ENCODE measurements at places on chromosomes 13 and 19.

DNA sequence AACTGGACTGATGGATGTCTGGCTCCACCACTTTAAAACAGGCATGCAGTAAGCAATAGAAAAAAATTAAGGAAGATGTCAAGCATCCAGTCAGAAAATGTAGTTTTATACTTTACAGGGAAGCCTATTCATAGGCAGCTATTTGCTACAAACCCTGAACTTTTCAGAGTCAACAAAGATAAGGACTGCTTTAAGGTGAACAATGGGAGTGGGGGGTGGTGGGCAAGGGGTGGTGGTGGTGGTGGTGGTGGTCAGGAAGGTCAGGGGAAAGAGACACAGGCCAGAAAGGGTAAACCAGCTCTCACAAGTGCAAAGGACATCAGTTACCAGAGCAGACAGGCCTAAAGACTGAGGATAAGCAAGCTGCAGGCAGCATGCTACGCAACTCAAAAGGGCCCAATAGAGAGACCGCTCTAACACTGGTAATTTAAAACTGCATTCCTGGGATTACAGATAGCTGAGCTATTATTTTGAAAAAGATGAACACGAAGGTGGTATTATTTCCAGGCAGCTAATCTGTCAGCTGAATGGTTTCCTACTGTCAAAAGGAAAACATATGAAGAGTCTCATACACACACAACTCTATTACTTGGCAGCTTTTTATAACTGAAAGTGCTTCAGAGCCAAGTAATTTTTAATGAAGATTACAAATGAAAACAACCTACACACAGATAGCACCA, 14.8 kb downstream of the BRD4 start:
- no peak for DNase-seq

- DNase-seq: no peak
Observed at GRCh38 chr13:58933475-58933874, 1230.3 kb downstream of the DIAPH3 start.

DNA sequence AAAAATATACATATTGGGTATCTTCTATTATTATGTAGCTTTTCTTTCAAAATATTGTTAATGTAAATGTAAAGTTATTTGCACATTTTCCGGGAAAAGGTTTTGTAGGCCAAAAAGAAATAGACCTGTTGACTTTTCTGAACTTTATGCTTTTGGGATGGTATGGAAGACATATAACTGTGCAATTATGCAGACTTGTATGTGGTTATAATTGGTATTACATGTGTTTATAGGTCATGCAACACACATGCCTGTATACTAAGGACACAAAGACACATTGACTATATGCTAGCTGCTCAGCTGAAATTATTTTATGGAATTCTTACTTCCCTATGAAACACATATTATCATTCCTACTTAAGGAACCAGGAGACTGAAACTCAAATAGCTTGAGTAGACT, 2.3 kb upstream of the NBEA start:
- no peak for DNase-seq

DNA sequence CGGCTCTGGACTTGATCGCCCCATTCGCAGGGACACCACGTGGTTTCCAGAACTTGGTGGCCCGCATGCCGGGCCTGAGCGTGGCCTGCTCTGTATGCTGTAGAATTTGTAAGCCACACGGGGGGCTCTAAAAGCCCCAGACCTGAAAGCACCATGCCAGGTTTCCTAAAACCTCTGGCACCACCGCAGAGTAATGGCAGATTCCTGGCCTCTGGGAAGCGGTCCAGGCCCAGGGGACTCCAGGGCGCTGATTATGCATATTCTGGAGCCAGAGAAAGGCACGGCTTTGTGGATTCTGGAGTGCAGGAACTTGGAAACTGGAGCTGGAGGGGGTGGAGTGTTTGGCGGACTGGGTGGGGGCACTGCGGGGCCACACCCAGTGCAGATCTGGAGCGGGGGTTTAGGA, 3.7 kb downstream of the FTL start:
- DNase-seq: no peak

GRCh38 chr19:45119582-45119981, 26.6 kb downstream of the PPP1R37 start:
- no peak for DNase-seq

DNA sequence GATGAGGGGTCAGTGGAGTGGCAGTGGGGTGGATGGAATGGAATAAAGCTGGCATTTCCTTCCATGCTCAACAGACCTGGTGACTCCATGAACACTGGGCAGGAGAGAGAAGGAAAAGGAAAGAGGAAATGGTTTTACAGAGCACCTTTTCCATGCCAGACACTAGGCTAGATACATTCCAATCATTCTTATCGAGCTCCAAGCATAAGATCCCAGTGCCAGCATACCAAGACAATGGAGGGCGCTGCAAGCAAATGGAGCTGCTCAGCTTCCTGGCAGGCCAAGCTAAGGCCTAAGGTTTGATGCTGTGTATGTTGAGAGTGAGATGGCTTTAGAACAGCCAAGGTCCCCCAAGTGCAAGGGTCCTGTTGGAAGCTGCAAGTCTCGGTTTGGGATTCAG, 113.2 kb downstream of the HSPH1 start:
- DNase-seq: no peak

- DNase-seq: no peak
Observed at GRCh38 chr13:110206996-110207395, 100.0 kb downstream of the COL4A1 start.

DNA sequence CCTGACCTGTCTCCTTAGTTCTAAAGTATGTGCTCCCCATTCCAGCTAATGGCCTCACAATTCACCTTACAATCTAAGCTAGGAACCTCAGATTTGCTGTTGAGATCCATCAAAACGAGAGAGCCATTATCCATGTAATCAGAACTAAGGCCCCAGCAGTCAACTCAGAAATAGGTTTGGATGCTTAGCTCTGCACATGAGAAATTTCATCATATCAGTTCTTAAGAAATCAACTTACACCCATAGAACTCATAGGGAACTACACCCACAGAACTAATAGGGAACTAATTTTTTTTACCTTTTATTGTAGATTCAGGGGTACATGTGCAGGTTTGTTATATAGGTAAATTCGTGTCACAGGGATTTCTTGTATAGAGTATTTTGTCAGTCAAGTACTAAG, 28.7 kb downstream of the CYSLTR2 start:
- no peak for DNase-seq

GRCh38 chr13:21361706-21362105, 97.4 kb downstream of the ZDHHC20 start:
- no peak for DNase-seq

GRCh38 chr19:50745221-50745620, 22.1 kb downstream of the CLEC11A start:
- DNase-seq: no peak

DNA sequence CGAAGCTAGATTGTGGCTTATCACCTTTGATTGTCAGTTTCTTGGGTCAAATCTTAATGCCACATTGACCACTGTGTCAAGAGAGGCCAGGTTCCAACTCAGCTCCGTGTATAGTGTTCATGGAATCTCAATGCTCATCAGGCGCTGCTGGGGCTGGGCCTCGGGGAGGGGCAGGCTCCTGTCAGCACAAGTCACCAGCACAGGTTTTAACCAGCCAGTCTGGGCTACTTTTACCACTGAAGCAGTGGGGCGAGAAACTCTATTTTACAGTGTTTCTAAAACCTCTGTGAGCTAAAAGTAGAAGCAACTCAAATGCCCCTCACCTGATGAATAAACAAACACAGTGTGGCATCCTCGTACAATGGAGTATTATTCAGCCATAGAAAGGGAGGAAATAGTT, 118.7 kb upstream of the GJB6 start:
- no peak for DNase-seq

- DNase-seq: no peak
Observed at GRCh38 chr19:41901707-41902360, 18.9 kb downstream of the ARHGEF1 start.

- no peak for DNase-seq
Observed at GRCh38 chr19:50537769-50538230, 24.1 kb upstream of the ASPDH start.

GRCh38 chr13:101080616-101081015, 335.7 kb downstream of the NALCN start:
- DNase-seq: no peak

GRCh38 chr19:5041168-5041912, 72.4 kb downstream of the KDM4B start:
- DNase-seq: no peak

DNA sequence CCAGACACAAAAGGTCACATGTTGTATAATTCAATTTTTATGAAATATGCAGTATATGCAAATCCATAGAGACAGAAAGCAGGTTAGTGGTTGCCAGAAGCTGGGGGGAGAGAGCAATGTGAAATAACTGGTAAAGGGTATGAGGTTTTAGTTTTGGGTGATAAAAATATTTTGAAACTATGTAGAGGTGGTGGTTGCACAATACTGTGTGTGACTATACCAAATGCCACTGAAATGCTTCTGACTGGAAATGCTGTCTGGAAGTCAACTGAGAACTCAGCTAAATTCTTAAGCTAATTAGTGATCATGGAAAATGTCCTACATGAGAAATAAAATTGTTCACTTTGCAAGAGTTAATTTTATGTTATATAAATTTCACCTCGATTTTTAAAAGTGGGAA, 65.3 kb upstream of the RXFP2 start:
- no peak for DNase-seq

- DNase-seq: no peak
Observed at GRCh38 chr19:9793071-9793591, 24.6 kb upstream of the ZNF846 start.

DNA sequence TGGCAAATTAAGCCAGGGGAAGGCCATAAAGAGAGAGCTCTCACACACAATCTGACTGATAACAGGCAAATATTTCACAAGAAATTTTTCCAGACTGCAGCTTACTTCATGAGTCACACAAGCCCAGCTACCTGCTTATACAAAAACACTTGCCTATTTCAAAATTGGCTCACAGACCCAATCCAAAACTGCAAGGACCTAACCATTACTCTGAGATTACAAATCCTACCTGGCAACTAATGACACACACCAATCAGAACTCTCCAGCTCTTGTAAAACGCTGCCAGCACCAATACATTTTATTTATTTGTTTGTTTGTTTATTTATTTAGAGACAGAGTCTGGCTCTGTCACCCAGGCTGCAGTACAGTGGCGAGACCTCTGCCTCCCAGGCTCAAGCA, 18.1 kb upstream of the ZFP82 start:
- DNase-seq: no peak

DNA sequence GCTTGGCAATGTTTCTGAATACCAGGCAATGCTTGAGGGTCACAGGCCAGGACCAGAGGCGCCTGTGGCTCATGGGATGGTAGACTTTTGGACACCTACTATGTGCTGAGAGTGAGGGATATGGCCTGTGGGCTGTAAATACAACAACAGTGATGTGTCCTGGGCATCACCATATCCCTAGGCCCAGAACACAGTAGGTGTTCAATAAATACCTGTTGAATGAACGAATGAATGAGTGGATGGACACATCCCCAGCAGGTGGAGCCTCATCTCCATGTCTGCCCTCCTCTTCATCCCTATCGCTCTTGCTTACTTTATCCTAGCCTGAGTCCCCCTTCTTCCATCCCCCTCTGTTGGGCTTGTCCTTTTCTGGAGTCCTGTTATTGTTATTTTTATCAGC, 16.5 kb upstream of the NANOS2 start:
- no peak for DNase-seq

GRCh38 chr13:98252931-98253470, 75.9 kb upstream of the RNF113B start:
- no peak for DNase-seq

- DNase-seq: no peak
Observed at GRCh38 chr13:59879281-59879680, 284.4 kb downstream of the DIAPH3 start.

DNA sequence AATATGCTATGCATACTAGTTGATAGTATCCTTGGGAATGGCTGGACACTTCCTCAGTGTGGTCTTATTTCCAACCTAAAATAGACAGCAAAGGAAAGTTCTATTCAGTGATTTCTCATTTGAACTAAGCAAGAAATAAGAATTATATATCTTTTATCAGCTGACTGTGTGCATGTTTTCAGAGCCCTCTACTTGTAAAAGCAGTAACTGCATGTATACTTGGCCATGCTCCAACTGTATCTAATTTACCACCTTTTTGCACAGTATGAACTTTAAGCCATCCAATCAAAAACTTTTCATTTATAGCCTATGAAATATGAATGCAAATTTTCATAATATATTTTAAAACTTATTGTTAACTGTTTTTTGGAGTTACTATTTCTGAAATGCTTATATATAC, 136.4 kb upstream of the PCDH9 start:
- no peak for DNase-seq

DNA sequence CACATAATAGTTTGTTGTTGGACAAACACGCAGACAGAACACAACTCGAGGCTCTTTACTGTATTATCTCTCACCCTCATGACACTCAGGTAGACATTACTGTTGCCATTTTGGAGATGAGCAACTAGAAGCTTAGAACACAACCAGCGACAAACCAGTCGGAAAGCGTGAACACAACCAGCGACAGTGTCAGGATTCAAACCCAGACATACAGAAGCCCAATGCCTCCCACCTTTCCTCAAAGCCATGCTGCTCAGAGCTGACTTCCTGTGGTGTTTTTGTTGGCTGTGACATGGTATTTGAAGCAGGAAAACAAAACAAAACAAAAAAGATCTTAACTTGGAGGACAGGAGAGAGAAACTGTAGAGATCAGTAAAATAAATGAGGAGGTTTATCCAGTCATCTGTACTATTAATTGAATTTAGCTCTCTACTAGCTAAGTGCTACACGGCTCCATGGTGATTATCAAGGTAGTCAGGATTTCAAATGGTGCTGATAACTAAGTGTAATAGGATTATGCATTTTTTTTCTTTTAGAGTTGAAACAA, 92.1 kb downstream of the STARD13 start:
- DNase-seq: no peak

DNA sequence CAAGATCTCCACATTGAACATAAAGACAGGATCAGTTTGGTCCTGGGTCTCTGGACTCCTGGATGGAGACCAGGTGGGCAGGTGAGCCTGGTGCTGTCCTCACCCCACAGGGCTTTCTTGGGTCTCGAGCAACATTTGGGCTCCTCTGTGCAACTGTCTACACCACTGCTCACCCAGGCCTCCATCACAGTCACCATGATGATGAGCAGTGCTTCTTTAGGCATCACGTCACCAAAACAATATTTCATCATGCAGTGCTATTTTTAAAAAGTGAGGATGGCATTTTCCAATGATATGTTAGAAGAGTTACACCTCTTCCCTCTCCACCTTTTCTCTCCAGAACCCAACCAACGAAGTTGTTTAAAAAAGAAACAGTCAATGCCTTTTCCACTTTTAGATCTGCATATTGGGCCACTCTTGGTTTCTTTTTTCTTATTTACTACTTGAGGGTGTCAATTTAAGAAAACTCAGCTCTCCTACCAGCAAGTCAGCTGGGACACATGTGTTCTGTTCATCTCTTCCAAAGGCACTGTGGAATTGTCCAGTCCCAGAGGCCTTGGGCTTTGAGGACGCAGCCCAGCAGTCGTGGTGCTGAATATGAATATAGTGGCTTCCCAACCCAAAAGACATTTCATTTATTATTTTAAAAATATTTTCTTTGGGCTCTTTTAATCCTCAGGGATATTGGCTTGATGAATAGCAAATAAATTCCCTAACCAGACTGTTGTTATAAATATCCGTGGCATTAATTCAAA, 405.7 kb downstream of the KCNRG start:
- no peak for DNase-seq

DNA sequence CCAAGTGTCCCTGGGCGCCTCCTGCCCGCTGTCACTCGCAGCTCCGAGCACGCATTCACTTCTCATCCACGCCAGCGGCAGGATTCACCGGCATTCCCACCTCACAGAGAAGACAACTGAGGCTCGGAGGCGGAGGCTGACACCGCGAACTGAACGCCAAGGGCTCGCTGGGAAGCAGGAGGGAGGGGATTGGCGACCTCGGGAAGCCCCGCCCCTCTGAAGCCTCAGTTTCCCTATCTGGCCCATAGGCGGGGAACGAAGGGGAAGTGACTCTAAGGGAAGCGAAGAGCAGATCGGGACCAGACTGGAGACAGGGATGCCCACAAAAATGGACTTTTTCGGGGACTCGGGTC, 256 bp downstream of the MICOS13 start:
- DNase-seq: no peak
